ENCODE measurements at places on chromosomes 1 and 21.

- no peak for DNase-seq
Measured at GRCh38 chr1:228015276-228016180, 8.7 kb downstream of the WNT3A start.

DNA sequence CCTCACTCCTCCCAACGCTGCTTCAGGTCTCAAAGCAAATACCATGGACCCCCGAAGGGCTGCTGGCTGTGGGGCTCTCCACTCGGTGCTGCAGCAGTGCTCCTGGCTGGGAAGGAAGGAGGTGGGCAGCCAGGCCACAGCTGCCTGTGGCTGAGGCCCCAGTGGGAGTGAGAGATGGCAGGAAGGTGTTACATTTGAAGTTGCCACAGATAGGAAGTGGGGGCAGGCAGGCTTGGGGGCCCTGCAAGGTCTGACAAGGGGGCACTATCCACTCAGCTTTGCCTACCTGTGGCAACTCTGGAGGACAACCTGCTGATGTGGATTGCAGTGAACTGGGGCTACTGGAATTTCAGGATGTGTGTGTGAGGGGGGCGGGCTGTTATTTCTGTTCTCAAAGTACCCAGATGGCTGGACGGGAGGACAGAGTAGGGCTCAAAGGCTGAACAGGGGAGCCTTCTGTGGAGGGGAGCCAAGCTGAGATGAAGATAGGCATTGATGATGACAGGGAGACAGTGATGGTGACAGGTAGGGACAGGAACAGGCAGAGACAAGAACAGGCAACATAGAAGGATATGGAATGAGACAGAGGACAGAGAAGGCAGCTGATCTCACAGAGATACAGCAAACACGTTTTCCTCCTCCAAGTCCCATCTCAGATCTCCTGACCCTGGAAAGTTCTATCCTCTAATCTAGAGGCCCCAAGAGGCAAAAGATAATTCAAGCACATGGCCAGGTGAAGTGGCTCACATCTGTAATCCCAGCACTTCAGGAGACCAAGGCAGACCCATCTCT is 1.8 kb downstream of the ZNF683 start:
- DNase-seq, result no peak

DNA sequence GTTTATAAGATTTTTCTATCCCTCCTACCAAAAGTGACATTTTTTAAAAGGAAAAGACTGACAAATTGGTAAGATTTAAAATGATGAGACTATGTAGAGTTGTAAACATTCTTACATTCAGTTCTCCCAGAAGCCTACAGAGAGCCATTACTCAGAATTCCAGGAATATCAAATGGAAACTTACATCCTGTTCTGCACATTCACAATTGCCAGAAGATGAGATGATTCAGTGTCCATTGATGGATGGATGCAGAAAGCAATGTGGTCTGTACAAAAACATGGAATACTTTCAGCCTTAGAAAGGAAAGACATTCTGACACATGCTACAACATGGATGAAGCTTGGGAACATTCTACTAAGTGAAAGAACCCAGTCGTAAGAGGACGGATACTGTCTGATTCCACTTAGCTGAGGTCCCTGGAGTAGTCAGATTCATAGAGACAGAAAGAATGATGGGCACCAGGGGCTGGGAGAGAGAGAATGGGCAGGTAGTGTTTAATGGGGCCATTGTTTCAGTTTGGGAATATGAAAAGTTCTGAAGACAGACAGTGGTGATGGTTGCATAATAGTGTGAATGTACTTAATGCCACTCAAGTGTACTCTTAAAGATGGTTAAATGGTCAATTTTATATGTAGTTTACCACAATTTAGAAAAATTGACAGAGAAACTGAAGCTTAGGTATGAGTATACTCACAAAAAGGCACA is 16.6 kb downstream of the MX1 start:
- DNase-seq, result no peak

- no peak for DNase-seq
Measured at GRCh38 chr1:202228484-202229122, 35.0 kb downstream of the LGR6 start.
